ENCODE measurements at places on chromosomes 6 and 20. TPM values are rescaled to one million over a fixed set of nuclear protein-coding genes. Genes with fewer than 3 reads are reported as not detected.

RAET1E gene
- 27.5 TPM for total RNA-seq

DNA sequence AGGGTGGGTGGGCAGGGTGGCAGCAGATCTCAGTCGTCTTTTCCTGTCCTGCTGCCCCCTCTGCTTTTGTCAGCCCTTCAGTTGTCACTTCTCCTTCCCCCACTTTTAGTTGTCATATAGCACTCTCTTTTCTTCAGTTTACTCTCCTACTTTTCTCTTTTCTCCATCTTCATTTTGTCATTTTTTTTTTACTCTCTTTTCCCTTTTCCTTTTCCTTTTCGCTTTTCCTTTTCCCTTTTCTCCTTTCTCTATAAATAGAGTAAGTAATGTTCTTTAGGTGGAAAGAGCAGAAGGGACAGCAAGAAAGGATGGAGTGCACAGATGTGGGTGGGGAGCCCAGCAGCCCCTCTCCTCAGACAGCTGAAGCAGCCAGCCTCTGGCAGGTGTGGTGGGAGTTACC lies 108.6 kb downstream of the LRRC1 start:
- H3K36me3 ChIP-seq = peaks cover 15% of the 10 kb centered on the region
- no peak overlapping the region for H3K4me3 ChIP-seq
- H3K27ac ChIP-seq = no peak overlapping the region
- H3K4me1 ChIP-seq = no peaks in the 10 kb centered on the region
- no peak for DNase-seq

- H3K4me1 ChIP-seq = peaks cover 56% of the 10 kb centered on the region
- DNase-seq = no peak
- H3K36me3 ChIP-seq = no peaks in the 10 kb centered on the region
- H3K4me3 ChIP-seq = no peak overlapping the region
- H3K27ac ChIP-seq = no peak overlapping the region
Measured at GRCh38 chr20:843912-844311, 10.4 kb downstream of the FAM110A start.

- H3K27ac ChIP-seq = no peak overlapping the region
- no peak overlapping the region for H3K4me3 ChIP-seq
- no peaks in the 10 kb centered on the region for H3K27me3 ChIP-seq
- no peaks in the 10 kb centered on the region for H3K4me1 ChIP-seq
- H3K36me3 ChIP-seq = no peaks in the 10 kb centered on the region
Measured at GRCh38 chr6:40456390-40457013, 130.7 kb downstream of the LRFN2 start.

GRCh38 chr6:142551274-142551811 lies 249.5 kb downstream of the ADGRG6 start:
- H3K27me3 ChIP-seq = no peaks in the 10 kb centered on the region
- H3K27ac ChIP-seq = no peak overlapping the region
- no peaks in the 10 kb centered on the region for H3K36me3 ChIP-seq
- DNase-seq = no peak
- no peaks in the 10 kb centered on the region for H3K4me1 ChIP-seq
- no peak overlapping the region for H3K4me3 ChIP-seq
